HepG2 (cell line): ENCODE measurements at places on chromosomes 7 and 10.

- DNase-seq, result no peak
Observed at GRCh38 chr10:67127441-67127840, 201.6 kb downstream of the LRRTM3 start.

DNA sequence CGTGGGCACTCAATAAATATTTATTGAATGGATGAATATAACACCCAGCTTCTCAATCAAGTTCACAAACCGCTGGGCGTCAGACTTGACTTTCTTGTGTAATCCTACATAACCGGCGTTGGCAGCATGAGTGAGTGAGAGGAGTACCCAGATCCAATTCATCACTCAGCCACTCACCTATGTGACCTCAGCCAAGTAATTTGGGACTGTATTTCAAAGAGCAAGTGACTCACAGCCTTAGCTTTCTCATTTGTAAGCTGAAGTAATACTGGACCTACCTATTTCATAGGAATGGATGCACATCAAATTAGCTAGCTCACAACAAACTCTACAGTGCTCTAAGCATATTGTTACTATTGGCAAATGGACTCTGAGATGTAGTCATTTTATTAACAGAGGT is 53.8 kb upstream of the FAM204A start:
- DNase-seq, result no peak

DNA sequence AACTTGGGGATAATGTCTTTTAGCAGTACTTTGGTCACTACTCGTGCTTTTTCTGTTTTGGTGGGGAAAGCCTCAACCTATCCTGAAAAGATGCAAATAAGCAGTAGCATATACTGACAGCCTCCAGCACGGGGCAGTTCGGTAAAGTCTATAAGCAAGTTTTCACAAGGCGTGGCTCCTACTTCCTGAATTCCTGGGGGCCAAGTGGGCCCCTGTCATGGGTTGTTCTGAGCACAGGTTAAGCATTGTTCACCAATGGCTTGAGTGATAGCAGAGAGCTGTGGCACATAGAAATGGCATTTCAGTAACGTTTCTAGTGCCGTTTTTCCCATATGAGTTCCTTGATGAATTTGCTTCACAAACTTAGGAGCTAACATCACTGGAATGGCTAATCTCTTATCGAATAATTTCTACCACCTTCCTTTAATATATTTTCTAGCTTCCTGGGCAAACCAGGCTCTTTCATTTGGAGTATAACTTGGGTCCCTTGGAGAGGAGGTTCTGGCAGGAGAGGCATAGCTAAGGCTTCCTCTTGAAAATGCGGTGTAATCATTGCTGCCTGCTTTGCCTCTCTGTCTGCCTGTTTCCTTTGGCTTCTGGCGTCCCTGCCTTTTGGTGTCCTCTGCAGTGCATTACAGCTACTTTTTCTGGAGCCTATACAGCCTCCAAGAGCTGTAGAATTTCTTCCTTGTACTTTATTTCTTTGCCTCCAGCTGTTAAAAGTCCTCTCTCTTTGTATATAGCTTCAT is 11.7 kb upstream of the ZNF239 start:
- no peak for DNase-seq

DNA sequence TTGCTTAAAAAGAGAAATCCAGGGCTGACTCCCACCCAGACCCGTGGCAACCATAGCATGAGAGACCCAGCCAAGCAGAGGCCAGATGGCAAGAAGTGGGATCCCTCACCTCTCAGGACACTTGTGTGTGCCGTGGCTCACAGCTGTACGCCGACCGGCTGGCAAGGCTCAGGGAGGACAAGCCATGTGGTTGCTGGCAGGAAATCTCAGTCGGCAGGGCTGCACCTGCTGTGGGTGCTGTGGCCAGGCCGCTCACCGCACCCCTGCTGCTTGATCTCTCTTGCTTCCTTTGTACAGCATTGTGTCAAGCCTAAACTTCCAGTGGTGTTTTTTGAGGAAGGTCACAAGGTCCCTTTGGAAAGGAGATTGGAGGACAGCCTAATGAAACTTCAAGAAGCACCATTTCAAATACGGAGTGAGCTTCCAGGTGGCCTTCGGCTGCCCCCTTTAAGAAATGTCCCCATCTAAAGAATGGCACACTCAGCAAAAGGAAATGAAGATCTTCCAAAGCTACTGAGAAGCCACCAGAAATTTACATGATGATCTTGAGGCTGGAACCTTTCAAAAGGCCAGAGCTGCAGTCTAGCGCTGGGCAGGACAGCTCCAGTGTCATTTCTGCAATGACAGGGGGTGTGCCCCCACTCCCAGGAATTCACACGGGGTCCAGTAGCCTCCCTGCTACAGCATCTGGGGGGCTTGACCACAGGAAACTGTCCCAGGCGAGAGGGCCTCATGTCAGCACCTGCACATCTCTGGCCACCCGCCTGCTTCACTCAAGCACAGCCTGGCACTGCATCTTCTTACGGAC is 409.0 kb upstream of the MGMT start:
- DNase-seq, result no peak
